ENCODE measurements at places on chromosomes 4 and X. TPM values are rescaled to one million over a fixed set of nuclear protein-coding genes. Genes with fewer than 3 reads are reported as not detected.
A peak's percentile ranks its signal among the peaks of the same experiment; 100 is the strongest.

RAB9B gene
- 2.4 TPM for polyA plus RNA-seq

ZFP42 gene
- polyA plus RNA-seq: 1.7 TPM

NUDT10 gene
- polyA plus RNA-seq: 11.6 TPM

SPANXN3 gene
- not detected for polyA plus RNA-seq

OPRPN gene
- not detected for polyA plus RNA-seq

ABCG2 gene
- 7.1 TPM for polyA plus RNA-seq

CT45A10 gene
- not detected for polyA plus RNA-seq

DNA sequence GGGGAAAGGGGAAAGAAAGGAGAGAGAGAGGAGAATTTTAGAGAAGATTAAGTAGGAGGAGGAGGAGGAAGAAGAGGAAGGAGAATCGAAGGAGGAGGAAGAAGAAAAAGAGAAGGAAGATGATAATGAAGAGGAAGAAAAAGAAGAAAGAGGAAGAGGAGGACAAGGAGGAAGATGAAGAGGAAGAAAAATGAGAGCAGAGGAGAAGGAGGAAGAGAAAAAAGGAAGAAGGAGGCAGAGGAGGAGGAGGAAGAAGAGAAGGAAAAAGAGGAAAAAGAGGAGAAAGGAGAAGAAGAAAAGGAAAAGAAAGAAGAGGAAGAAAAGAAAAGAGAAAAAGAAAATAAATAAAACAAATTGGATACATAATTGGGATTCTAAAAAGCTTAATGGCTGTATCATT is 181.4 kb downstream of the ARHGAP6 start:
- DNase-seq: no peak

DNA sequence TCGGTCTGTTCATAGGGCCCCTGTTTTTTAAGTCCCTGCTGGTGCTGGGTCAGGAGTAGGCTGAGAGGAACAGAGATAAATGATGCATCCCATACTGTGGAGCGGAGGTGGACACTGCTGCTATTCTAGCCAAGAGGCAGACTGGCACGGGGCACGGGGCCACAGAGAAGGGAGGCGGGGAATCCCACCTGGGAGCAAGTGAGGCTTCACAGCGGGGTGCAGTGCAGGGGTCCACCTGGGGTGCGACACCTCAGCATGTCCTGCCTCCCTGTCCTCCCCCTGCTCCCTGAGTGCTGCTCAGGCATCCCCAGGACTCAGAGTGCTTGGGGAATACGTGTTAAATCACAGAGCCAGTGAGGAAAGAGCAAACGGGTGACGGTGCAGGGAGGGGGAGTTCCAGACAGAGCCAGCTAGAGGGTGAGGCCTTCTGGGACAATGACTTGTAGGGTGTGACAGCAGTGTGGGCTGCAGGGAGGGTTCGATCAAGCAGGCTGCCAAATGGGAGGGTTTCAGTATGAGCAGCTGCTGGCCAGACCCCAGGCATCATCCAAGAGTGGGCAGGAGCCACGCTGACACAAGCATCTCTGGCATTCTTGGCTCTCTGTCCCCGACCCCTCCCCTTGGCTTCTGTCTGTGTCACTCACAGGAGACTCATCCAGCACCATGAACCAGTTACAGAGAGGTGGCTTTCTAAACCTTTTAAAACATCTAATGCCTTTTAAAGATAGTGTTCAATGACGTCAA is 13.7 kb upstream of the HTRA3 start:
- no peak for DNase-seq

- no peak for DNase-seq
These were observed 12.8 kb downstream of the ZFP42 start for GRCh38 chr4:188008377-188008776.

DNA sequence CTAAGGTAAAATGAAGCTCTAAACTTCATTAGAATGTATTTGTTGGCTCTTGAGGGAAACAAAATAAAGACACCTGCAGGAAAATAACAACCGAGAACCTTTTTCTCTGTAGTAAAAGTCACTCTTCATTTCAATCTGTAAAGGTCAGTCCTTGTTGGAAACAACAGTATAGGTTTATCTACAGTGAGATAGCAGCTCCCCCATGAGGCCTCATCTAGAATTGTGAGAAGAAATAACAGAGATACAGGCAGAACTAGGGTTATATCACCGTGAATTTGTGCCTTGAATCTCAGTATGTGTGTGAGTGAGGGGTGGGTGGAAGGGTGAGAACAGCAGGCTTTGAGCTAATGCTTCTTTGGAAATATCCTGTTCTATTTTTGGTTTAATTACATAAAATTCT is 107.8 kb upstream of the FMR1 start:
- DNase-seq: peak; percentile 0

GRCh38 chrX:18160369-18160768 is 60.3 kb downstream of the BEND2 start:
- no peak for DNase-seq

DNA sequence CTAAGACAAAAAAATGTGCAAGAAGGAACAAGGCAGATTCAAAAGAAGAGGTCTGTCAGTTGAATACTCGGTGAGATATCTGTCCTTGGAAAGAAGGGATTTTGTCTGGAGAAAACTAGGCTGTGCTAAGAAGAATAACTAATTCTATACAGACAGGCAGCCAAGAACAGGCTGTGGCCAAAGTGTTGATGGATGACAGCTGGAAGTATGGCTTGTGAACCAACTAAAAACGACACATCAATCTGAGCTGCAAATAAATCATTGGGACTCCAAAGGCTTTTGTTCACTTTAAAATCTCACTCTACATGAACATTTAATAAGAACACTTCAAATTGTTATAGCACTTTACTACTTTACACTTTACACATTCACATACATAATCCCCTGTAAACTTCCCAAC is 70.5 kb upstream of the IGSF1 start:
- DNase-seq: no peak

GRCh38 chrX:111168314-111168713 is 72.3 kb downstream of the PAK3 start:
- no peak for DNase-seq

DNA sequence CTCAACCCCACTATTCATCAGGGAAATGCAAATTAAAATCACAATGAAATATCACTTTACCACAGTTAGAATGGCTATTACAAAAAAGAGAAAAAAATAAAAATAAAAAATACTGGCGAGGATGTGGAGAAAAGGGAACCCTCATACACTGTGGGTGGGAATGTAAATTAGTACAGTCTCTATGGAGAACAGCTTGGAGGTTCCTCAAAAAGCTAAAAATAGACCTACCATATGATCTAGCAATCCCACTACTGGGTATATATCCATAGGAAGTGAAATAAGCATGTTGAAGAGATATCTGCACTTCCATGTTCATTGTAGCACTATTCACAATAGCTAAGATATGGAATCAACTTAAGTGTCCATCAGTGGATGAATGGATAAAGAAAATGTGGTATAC is 50.5 kb upstream of the PAGE1 start:
- DNase-seq: no peak

- DNase-seq: no peak
These were observed 44.4 kb upstream of the PPARGC1A start for GRCh38 chr4:23934223-23934622.

DNA sequence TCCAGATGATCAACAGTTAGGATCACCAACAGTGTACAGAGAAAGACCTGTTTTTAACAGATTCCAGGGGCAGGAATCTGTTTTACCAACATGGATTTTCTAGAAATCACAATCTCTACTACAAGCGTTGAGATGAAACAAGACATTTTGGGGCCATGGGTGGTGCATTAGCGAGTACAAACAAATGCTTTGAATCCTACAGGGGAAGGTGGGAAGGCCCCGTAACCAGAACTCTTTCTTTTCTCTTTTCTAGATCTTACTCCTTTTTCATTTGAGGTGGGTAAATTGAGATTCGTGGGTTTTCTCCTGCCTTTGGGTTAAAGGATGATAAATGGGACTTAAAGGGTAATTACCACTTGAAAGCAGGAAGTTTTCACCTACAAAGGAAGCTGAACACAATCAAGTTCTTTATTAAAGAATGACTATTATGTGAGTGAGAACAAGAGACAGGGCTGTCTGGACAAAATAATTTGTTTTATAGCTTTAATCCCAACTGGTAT is 189.9 kb upstream of the ANXA3 start:
- no peak for DNase-seq

DNA sequence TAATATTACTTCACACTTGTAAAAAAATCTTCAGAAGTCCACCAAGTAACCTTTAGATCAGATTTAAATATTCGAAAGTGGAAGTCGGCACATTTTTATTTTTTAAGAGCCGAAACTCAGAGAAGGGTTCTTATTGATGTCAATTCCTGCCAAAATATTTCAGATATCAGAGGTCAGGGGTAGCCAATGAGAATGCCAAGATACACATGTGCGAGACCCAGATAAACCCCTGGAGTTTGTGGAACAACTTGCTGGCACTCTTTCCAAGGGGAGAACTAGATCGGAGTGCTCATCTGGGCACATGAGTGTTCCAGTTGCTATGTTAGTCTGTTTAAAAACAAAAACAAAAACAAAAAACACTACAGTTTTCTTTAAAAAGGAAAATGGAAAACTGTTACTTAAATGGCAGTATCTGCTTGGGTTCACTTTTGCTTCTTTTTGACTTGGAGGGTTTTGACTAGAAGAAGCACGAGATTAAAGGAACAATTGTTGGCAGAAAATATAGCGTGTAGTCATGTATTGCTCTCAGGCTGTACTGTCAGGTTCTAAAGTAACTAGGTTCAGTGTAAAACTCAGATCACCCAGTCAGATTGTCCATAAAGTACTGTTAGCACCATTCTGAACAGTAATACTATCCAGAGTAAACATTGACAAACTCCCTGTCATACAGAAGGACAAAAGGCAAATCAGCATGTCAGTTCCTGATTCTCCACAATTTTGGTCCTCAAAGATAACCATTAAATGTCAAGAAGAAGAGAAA is 188.0 kb upstream of the PACRGL start:
- no peak for DNase-seq

- no peak for DNase-seq
These were observed 979 bp downstream of the EFNB1 start for GRCh38 chrX:68829582-68830418.

- no peak for DNase-seq
These were observed 5.9 kb upstream of the PLAC1 start for GRCh38 chrX:134664202-134664601.
